ENCODE measurements at places on chromosomes 5 and 9.

GRCh38 chr9:4328723-4329122 lies 28.9 kb upstream of the GLIS3 start:
- no peak for DNase-seq

DNA sequence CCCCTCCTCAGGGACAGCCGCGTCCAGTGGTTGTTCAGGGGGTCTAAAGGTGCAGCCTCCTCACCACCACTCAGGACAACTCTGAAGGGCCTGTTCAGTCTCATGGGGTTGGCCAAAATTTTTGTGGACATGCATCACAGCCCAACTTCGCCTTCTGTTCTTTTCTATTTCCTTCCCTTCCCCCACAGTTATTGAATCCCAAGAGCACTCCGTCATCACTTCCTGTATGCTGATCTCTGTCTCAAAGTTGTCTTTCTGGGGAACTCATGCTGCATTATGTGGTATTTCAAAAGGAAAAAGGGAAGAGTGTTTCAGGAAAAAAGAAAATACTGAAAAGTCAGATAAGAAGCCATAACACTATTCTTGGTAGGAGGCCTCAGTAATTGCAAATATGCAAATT lies 355.4 kb downstream of the CAAP1 start:
- DNase-seq = no peak

- DNase-seq = no peak
Measured at GRCh38 chr5:118015511-118015910, 972.8 kb downstream of the DTWD2 start.

DNA sequence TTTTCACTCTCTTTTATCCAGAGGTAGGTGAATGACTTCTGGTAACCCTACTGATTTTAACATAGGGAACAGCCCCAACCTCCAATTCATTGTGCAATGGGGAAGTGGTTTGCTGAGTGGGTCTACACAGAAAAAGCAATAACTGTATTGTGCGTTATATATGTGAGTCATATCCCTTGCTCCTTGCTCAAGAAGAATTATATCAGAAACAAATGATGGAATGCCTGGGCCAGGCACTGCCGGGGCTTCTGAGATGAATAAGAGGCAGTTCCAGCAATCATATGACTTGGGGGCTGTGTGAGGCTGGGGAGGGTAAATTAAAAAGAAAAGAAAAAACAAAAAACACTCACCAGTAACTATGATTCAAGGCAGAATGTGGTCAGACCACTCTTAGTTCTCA lies 79.2 kb upstream of the ABCA1 start:
- no peak for DNase-seq
